ENCODE measurements at places on chromosomes 7 and 10.

DNA sequence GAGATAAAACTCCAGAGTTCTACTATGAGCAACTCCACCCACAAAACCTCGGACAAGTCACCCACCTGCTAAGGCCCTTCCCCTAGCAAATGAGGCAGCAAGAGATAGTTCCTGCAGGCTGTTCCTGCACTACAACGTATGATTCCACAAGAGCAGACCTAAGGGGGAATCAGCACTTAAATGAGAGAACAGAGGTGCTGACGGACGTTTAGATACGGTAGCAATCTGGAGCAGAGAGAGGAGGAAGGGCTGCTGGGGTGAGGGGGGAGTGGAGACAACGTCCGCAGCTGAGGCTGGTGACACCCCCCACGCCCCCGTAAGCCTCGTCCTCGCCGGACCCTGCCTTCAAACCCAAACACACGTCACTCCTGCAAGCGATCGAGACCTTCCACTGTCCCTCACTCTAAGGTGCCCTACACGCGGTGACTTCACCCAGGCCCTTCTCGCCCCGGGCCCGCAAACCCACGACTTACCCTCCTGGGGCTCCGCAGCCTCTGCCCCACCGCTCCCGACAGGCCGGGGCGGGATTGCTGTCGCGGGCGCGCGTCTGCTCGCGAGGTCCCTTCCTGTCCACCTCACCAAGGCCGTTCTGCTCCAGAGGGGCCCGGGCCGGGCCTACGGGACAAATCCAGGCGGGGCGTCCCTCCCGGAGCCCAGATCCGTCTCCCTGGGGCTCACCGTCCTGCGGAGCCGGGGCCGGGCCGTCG, 635 bp downstream of the ZNF12 start:
- no peak for DNase-seq

DNA sequence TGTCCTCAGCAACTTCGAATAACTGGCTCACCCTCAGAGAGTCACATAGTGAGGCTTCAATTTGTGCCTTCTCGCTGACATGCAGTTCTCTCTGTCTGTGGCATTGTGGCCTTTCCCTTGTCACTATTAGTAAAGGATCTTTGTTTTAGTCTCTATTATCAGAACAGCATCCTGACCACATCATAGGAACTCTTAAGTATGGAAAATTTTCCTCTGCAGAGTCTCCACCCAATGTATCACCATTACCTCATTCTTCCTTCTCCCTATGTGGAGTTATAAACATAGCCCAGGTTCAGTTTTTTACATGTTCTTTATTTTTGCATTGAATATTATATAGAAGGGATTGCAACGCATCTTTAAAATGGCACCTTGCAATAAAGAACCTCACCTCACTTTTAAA, 112.9 kb downstream of the FAM107B start:
- no peak for DNase-seq

DNA sequence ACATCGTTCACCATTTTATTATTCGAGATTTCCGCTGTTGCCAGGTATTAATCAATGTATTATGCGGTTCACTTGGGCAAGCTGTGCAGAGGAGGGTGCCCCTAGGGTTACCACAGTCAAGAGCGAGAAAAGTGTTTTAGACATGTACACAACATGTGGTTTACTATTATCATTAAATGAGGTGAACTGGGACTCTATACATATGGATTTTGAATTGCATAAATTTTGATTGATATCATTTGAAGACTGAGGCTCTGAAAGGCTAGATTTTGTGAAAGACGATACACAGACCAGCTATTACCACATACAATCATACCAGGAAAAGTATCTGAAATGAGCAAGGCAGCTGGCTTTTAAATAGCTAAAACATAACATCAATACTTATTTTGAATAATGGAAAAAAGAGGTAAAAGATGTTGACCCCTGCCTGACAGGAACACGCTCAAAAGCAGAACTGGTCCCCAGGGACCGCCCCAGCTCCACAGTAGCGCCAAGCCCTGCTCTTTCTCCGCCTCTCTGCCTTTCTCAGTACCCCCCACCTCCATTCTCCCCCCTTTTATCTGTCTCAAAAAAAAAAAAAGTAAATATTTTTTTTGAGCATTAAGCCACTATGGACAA, 413.4 kb upstream of the MKI67 start:
- no peak for DNase-seq

GRCh38 chr7:32204361-32205018, 134.3 kb upstream of the PDE1C start:
- no peak for DNase-seq

DNA sequence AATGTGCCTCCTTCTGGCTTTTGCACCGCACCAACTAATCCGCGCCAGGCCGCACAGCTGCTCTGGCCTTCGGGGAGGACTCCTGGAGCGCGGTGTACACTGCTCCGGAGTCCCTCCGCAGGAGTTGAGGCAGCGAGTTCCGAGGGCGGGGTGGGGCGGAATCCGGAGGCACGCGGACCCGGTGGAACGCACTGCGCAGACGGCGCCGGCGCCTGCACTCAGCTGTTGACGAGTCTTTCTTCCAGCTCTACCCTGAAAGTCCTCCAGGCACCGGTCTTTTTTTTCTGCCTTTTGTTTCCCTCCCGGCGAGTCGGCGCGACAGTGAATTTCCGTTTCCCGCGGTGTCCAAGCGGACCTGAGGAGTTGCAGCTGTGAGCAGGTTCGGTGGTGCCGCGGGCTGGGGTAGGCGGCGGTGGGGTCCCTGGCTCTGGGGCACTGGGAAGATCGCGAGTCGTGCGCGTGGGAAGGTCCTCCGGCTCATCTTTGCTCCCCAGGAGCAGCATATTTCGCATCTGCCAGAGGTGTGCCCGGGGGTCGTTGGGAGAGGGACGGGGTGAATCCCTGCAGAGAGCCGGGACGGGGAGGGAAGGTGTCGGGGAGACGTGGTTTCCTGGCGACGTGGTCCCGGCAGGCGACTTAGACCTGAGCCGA, 44.1 kb downstream of the SFTPD start:
- peak; percentile 81 for DNase-seq

- DNase-seq: no peak
Observed at GRCh38 chr7:158854681-158855081, 1.7 kb upstream of the DYNC2I1 start.

DNA sequence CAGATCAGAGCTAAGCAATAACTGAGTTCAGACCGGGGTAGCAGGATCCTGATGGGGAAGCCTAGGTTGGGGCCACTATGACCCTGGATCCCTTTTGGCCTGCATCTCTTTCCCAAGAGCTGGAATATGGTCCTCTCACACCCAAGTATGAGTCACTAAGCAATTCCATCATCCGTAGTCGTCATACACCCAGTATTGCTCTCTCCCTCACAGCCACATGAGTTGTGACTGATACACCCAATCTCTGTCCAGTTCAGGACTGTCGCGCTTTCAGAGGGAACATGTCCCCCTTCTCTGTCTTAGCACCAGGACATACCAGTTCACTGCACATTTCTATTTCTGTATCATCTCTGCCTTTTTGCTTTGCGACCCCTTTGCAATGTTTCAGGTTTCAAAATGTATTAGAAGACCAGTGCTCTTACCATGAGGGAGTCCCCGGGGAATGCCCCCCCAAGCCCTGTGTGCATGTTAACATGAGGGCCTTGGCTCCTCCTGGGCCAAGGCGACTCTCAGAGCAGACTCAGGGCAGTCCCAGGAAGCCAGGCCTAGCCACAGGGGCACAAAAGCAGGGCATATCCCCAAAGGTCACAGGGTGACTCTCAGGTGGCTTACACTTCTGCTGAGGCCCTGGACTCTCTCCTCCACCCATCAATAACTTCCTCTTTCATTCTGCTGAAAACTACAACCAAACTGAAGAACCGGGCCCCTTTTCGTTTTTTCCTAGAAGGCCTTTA, 75.3 kb upstream of the SAMD8 start:
- DNase-seq: no peak

DNA sequence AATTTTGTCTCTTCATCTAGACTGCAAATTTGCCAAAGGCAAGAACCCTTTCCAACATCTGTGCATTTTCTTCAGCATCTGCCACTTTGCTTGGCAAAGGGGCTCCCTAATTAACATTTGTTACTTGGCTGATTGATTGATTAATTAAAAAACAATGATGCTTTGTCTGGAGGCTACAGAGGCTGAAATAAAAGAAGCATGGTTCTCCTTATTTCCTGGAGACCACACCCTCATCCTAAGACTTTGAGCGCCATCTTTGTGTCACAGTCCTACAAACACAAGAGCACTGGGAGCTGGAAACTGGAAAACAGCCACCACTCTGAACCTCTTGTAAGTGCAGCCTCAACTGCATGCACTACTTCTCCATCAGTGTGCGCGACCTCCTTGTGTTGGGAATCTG, 189.2 kb downstream of the C7orf25 start:
- DNase-seq: no peak

- DNase-seq: no peak
Observed at GRCh38 chr7:28605427-28606085, 193.2 kb downstream of the CREB5 start.

DNA sequence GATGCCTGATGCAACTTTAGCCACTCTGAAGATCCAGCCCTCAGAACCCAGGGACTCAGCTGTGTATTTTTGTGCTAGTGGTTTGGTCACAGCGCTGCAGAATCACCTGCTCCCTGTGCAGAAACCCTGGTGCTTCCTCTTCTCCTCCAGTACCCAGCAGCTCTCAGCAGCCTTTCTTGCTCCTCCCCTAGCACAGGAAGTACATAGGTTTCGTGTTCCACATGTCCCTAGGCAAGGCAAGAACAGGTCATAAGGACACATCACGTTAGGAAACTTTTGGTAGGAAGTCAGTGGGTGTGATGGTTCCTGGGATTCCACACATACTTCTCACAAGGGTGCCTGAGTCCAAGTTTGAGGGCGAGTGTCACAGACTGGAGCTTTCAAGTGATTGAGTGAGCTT, 167.9 kb upstream of the PRSS1 start:
- no peak for DNase-seq

GRCh38 chr7:2354186-2354938, at the start of gene EIF3B:
Gene EIF3B (plus strand): TSS chr7:2354827. CDS start chr7:2354922, 95 bp downstream.
- peak; percentile 94 for DNase-seq

- DNase-seq: no peak
Observed at GRCh38 chr10:12717981-12718707, 283.4 kb downstream of the CCDC3 start.

DNA sequence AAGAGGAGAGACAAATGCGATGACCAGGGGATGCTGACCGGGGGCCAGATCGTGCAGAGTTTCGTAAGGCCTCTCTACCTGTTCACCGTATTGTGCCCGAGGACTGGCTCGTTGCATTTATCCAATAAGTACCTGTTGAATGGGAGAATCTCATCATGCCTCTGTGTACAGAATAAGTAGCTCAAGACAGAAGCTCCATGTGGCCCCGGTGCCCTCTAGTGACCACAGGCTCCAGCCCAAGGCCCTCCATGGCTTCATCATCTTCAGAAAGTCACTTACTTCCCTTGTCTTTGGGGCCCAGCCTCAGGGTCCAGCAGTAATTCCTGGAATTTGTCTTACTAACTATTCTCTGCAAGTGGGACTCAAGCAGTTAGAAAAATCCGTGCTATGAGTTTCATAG, 151.0 kb downstream of the CHN2 start:
- DNase-seq: no peak

DNA sequence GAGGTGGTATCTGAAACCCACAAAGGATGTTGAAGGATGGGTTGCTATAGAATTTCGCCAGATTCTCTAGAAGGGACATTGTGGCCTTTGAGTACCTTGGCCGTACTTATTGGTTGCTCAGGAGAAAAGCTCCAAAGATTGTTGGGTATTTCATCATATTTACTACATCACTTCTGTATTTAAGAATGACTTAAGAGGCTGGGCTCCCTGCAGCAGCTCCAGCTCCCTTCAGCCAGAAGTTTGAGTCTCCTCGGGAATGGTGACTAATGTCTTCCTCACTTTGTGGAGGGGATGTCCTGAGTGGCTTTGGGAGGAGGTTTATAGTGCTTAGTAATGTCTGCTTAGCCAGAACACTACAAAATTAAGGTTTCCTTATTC, 18.1 kb downstream of the MINDY4 start:
- DNase-seq: no peak

- DNase-seq: no peak
Observed at GRCh38 chr10:46098386-46098785, 52.3 kb upstream of the MSMB start.

DNA sequence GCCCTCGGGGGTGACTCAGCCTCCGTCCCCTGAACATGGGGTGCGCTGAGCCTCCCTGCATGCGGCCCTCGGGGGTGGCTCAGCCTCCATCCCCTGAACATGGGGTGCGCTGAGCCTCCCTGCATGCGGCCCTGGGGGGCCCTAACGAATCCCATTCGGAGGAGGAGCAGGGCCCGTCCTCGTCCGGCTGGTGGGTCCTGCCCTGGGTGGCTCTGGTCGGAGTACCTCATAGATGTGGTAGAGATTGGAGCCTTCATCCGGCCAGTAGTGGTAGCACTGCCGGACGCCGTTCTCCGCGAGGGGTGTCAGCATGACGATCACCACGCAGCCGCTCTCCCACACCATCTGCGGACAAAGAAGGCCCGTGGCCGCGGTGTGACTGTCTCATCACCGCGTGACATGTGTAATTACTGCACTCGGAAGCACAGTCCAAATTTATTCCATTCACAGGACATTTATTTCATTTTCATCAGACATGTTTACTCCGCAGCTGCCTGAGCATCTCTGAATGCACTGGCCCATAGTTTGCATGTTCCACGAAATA, 241.1 kb downstream of the DNAJB6 start:
- no peak for DNase-seq

GRCh38 chr7:101453617-101454016, 90.9 kb downstream of the COL26A1 start:
- no peak for DNase-seq

- no peak for DNase-seq
Observed at GRCh38 chr7:79507131-79507530, 53.7 kb upstream of the MAGI2 start.

- DNase-seq: no peak
Observed at GRCh38 chr10:43114088-43114742, 24.0 kb upstream of the CSGALNACT2 start.

DNA sequence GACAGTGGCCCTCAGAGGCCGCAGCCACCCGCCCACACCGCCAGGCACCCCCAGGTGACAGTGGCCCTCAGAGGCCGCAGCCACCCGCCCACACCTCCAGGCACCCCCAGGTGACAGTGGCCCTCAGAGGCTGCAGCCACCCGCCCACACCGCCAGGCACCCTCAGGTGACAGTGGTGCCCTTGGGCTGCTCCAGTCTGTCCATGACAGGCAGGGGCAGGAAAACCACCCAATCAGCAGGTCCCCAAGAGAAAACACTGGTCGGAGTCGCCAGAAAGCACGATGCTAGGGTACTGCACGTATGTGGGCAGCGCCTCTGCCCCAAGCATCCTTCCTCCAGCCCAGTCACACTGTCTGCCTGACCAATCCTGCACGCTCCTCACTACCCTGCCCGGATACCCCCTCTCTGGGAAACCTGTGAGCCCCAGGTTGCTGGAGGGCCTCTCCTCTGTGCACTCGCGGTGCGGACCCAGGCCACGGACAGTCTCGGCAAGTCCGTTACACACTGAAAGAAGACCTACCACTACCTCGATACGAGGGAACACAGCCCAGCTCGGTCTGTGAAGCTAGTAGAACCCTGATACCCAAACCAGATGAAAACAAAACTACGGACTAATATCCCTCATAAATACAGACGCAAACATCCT, 11.7 kb upstream of the GPR146 start:
- no peak for DNase-seq

- DNase-seq: no peak
Observed at GRCh38 chr10:99984211-99985034, 25.3 kb downstream of the DNMBP start.

All from left forelimb (tissue), 1 donor.